Activated CD4-positive, alpha-beta T cell treated with anti-CD3 and anti-CD28 coated beads, Interleukin-2, amount 50 U/mL, for 24 hours (primary cell): ENCODE measurements at places on chromosomes 3 and 15.
A peak's percentile ranks its signal among the peaks of the same experiment; 100 is the strongest.

DNA sequence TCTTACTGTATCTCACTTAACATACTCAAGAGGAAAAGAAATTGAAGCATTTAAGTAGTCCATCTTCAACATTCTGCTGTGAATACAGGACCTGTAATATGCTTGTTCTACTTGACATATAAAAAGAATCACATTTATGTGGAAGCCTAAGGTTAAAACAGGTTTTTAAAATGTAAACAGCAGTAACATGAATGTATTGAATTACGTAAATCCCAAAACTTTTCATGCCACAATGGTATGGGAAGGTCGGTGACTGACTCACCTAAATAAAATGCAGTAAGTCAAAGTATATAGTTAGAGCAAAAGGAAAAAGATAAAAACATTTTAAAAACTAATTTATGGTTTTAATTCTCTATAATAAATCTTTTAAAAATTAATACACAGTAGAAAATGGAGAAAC is 115.7 kb upstream of the TJP1 start:
- no peak for DNase-seq

DNA sequence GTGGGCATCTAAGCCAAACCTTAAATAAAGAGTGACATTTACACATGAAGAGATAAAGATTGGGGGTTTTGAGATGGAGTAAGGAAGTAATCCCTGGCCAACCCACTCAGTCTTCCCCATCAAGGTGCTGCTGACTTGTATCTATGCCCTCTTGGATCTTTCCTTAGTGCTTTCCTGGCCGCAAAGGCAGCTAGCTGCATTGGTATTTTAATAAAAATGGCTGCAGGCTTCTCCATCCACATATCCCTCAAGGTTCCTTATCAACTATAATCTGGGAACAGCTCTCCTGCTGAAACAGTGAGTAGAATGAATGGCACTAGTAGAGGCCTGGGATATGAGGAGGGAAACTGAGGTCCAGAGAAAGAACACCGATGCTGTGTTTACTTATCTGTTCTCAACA is 122.2 kb upstream of the ANKRD28 start:
- DNase-seq: no peak

DNA sequence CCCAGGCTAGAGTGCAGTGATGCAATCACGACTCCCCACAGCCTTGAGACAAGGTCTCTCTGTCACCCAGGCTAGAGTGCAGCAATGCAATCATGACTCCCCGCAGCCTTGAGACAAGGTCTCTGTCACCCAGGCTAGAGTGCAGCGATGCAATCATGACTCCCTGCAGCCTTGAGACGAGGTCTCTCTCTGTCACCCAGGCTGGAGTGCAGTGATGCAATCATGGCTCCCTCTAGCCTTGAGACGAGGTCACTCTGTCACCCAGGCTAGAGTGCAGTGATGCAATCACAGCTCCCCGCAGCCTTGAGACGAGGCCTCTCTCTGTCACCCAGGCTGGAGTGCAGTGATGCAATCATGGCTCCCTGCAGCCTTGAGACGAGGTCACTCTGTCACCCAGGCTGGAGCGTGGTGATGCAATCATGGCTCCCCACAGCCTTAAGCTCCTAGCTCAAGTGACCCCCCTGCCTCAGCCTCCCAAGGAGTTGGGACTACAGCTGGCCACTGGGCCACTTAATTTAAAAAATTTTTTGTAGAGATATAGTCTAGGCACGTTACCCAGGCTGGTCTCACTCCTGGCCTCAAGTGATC is 26.1 kb downstream of the TFRC start:
- no peak for DNase-seq

DNA sequence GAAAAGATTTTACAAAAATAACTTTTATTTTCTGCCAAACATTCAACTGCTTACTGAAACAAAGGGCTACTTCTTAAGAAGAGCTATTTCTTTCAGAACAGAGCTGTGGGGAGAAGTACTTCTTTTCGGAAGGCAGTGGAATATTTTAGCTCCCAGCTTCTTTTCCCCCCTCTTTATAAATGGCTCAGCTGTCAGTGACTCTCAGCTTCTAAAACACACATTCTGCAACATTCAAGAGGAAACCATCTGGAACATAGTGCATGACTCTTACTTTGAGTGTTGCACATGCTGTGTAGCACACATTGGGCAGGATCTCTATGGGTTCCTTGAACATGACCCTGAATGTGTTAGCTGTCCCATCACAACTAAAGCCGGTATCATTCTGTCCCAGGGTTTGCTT is 7.0 kb upstream of the C15orf40 start:
- no peak for DNase-seq

DNA sequence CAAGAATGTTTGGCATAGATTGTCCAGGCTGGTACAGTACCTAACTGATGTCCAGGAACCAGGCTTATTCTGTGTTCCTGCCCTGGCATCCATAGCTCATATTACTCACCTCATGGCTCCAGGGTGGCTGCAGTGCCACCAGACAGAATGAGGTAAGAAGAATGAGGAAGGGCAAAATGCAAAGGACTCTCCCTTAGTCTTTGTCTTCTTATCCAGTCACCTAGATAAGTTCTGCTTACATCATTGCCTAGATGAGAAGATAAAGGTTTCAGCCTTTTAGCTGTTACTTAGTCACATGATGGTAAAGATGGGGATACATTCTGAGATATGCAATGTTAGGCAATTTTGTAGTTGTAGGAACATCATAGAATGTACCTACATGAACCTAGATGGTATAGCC is 45.8 kb downstream of the CHP1 start:
- no peak for DNase-seq

DNA sequence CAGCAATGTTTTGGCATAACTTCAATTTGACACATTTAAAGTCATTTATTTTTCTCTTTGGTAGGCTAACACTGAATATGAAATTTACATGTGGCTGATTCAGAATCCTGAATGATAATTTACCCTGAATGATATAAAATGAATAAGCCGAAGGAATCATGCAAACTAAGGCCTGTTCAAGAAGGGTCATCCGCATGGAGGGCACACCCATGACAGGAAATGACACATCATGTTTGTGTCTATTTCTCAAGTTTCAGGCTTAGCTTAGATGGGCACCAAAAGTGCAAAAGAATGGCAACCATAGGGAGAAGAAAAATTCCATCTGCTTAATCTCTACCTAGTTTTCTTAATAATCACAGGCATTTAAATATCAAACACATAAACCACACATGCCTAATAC is 141.5 kb downstream of the DUT start:
- DNase-seq: no peak

DNA sequence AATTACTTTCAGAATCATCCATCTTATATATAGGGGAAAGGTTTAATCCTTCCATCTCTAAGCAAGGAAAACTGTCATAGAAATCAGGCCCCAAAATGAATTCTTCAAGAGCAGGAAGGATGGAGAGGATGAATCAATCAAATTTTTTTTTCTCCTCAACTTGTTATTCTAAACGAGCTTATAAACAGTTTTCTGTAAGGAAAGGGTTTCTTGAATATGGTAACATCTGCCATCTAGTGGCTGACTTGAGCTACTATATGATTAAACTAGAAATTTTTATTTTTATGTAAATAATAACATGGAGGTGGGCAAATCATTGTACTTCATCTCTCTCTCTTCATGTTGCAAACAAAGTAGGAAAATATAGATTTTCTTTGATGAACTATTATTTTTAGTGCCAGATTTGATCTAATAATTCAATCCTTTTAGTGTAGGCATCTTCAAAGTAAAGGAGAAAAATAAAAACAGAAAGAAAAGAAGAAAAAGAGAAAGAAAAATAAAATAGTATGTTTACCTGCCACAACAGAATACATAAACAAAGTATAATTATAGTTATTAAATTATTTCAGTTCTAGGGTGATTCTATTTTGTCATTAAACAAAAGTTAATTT is 146.6 kb downstream of the SERPINI1 start:
- DNase-seq: no peak

- no peak for DNase-seq
Measured at GRCh38 chr3:49607105-49607591, 52.9 kb downstream of the BSN start.

- DNase-seq: no peak
Measured at GRCh38 chr3:49016414-49017228, 1.8 kb downstream of the DALRD3 start.

GRCh38 chr15:83199288-83199687 is 8.3 kb downstream of the HDGFL3 start:
- DNase-seq: peak; percentile 17

DNA sequence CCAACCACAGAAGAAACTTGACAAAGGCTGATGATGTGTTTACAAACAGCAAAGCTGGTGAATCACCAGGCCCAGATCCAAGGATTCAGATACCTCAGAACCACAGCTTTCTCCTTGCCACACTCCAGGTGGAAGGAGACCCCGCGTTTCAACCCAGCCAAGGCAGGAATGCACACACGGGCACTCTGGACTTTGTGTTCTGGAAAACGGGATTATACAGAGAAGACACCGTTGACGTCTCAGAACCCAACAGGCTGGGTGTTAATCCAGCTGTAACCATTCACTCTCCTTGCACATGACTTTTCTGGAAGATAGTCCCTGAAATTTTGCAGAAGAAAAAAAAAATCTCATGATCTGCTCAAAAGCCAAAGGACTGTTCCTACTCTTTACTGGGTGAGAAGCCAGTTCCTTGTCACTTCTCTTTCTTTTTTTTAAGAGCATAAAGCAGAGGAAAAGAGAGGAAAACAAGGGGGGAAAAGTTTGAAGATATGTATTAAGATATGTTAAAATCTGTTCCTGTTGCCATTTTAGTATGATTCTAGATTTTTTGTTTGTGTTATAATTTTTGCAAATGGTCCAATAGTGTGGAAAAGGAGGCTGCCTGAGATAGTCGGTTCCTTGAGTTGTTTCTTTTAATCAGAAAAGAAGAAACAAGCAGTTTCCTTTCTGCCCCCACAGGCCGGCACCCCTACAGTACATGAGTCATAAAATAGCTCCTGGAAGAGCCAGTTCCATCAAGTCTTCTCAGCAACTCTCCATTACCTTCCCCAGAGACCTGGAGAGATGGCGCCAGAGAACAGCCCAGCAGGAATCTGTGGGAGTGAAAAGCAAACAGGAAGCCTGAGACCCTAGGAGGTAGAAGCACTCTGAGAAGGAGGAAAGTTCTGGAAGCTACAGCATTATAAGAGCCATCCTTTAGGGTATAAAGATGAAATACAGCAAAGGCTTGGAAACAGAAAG is 73.1 kb downstream of the RORA start:
- no peak for DNase-seq

GRCh38 chr3:17686613-17687012 is 55.8 kb downstream of the TBC1D5 start:
- DNase-seq: no peak

DNA sequence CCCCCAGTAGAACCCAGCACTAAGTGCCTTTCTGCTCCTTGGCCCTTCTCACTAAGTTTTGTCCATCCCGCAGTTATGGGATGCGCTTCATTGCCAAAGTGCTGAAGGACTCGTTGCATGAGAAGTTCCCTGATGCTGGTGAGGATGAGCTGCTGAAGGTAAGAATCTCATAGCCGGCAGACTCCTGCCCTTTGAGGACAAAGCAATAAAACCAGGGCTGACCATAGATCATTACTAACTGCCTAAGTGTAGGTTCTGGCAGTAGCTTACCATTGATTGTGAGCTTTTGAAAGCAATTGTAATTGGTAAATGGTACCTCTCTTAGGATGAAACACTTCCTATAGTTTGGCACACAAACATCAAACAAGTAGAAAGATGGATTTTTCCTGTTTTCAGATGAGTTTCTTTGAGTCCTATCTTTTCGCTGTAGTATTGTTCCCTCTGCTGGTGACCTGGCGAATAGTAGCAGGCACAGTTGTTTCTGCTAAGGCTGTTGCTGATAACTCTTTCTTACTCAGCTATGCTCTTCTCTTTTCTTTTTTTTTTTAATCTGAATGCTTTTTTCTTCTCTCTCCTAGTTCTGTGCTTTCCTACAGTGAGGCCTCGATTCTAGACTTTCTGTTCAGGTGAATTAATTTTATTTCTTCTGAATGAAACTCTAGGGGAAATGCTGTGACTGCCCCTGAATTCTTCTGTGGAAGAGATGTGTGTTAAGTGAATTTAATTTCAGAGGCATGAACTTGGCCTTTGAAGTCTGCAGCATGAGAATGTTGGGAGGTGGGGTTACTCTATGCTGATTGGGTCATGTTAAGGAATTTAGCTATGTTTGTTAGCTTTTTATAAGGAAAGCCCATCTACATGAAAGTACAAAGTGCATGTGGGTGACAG is 47.4 kb upstream of the CRTC3 start:
- no peak for DNase-seq

DNA sequence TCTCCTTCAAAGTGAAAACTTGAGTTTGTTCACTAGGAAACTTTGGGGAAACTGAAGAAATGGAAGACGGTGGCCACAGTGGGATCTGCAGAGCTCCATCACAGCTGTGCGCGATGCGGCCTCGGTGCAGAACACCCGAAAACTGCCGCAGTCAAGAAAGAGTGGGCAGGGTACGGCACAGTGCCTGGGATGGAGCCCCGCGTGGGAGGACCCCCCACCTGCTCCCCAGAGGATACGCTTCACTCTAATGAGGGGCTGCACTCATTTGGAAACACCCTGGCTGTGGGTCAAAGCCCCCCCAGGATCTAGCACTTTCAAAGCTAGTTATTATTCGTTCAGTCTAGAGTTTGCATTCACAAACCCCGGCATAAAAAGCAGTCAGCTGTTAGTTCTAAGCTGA is 9.5 kb downstream of the ADAMTS17 start:
- no peak for DNase-seq

- DNase-seq: no peak
Measured at GRCh38 chr3:61008153-61008997, 242.9 kb downstream of the FHIT start.

DNA sequence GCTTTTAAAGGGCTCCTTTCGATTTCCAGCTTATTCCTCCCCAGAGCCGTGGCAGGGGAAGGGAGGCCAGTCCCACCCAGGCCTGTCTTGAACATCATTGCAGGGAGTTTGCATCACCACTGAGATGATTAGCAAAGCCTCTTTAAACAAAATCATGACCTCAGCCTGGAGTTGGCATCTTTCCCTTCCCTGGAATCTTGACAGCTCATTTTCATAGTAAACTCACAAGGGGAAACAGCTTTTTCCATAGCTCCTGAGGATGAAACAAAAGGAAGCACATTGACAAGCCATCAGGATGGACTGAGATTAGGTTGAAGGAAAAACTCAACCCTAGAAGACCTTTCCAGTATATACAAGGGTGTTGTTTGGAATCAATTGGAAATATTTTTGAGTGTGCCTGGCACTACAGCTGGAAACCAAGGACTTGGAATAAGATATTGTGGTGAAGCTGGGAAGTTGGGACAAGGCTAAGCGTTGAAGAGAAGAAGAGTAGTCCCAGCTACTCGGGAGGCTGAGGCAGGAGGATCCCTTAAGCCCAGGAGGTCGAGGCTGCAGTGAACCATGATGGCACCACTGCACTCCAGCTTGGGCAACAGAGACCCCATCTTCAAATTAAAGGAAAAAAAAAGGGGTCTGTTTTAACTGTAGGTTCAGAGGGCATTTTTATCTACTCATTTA is 3.1 kb upstream of the LARP6 start:
- no peak for DNase-seq

GRCh38 chr3:37477275-37477674 is 302.9 kb upstream of the LRRFIP2 start:
- no peak for DNase-seq
